ENCODE measurements at places on chromosomes 7 and 10.

- no peak for DNase-seq
Observed at GRCh38 chr10:42962110-42962901, 114.6 kb upstream of the RET start.

DNA sequence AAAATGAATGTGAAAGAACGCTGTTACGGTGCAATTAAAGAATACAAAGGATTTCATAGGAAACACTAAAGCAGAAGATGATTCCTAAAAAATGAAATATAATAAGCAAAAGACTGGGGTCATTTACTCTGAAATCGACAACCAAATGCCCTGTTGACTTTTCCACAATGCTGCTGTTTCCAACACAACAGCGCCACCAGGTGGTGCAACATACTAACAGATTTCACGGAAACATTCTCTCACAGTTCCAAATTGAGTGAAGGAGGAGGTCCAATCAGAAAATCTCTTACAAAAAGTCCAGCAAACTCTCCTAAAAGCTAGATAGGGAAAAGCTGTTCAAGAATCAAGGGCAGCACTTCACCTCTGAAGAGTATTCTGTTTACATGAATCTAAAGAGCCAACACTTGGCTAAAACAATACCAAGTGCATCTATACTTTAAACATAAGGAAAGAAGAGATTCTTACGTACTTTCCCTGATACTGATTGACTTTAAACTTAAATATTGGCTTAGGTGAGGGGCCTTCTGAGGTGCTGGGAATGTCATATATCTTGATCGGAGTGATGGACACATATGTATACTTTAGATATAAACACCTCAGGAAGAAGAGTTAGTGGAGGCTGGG, 55.9 kb downstream of the UPF2 start:
- DNase-seq, result peak; percentile 65

GRCh38 chr7:116967254-116967922, 14.1 kb downstream of the ST7 start:
- no peak for DNase-seq

GRCh38 chr10:65571011-65571570, 1354.7 kb upstream of the LRRTM3 start:
- peak; percentile 33 for DNase-seq

DNA sequence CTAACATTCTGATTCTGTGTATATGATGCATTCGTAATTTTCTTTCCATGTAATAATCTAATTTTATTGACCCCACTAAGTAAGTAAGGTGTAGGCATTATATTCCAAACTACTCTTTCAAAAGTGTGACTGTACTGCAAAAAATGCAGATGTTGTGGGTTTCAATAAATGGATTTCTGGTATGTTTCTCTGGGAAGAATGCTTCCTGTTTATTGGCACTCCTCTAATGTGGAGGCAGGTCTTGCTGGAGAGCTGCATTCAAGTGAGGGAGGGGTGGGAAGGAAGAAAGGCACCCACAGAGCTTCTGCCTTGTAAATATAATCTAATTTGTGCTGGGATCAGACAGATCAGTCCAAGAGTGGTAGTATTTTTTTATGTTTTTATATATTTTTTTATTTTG, 23.9 kb downstream of the ST7 start:
- no peak for DNase-seq

DNA sequence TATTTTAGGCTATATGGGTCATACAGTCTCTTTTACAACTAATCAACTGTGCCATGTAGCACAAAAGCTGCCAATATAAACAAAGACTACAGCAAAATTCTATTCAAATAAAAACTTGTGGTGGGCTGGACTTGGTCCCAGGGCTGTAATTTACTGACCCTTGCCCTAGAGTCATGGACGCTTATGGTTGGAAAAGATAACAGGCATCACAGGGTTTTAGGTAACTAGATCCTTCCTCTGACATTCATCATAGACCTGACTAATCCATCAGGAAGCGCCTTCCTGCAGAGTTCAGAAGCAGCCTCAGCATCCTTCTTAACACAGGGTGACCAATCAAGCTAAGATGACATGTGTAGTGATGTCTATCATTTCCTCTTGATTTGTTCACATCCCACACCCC, 40.2 kb upstream of the GPAM start:
- no peak for DNase-seq

DNA sequence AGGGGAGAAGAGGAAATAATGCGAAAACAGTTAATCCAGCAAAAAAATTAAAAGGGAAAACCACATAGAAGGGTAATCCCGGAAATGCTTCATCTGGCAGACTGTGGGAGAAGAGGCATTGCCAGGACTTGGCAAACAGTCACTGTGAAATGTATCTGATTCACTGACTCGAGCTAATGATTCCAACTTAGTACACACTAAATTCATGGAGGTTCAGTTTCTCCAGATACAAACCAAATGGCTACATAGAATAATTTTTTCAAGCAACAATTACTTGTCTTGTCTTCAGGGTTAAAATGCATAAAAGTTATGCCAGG, 36.4 kb downstream of the GDI2 start:
- DNase-seq, result no peak

DNA sequence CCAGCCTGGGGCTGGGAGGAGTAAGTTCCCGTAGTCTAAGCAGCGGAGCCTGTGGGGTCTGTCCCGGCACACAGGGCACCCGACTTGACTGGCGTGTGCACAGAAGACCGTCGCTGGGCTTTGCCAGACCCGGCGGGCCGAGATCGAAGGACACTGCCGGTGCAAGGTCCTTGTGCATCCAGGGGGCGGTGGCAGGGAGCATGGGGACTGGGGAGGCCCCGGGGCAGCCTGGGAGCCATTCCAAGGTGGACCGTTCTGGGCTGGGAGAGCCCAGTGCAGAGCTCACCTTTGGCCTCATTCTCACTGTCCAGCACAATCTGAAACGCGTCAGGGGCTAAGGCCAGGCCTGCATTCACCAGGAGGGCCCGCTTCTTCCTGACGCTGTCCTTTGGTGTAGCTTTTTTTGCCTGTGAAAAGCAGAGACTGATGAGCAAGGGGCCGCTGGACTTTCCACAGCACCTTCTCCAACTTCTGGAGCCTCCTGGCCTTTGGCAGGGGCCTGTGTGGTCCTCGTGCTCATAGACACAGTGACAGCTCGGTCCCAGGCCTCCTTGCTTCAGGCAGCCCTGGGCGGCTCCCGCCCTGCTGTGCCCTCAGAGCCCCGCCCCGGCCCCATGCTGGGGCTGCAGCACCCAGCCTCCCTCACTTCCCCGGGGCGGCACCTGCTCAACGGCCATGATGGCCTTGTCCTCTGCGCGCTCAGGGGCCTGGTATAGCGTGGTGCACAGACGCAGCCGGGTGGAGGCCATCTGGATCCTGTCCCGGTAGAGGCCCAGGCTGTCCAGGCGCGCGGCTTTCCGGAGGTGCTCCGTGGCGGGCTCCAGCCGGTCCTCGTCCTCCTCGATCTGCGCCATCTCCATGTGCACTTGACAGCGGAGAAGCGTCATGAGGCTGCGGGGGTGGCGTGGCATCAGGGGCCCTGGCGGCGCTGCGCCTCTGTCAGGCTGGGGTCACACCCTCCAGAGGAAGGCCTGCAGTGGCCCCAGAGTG, 20.3 kb downstream of the CFAP46 start:
- peak; percentile 31 for DNase-seq

DNA sequence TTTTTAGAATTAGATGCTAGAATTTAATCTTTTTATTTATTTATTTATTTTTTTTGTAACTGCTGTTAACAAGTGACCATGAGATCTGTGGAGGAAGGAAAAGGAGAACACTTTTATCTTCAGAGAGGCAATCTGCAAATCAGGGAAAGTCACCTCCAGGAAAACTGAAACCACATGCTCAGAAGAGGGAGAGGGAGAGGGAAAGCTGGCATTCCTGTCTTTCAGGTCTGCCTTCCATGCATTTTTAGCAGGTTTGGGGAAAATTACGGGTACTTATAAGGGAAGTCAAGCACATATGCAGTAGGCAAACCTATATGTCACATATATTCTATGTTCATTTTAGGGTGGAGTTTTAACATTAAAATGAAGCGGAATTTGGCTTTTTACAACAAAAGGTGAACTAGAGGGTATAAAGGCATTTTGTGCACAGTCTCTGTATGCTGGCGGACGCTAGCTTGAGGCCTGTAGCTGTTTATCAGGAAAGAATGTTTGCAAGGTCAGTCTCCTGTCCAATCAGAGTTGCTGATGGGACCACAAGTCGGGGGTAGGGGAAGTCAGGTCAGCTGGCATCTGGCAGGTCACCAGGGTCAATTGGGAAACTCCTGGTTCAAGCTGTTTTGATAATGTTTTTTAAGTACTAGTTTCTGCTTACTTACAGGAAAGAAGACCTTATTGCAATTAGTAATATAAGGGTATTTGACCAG, 333.5 kb downstream of the GPR158 start:
- no peak for DNase-seq

DNA sequence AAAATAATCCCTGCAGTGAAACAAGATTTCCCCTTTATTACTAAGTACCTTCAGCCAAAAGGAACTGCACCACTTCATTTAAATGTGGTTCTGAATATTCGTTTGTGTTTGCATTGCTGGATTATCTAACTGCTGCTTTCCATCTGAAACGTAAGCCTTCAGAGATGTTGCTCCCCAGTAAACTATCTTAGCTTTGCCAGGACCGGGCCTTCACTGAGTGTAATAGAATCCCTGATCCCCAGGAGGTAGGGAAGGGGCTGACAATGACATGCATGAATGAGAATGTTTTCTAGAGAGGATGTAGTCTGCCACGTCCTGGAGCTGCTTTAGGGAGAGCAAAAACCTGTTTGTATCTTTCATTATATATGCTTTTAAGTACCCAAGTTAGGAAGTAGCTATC, 19.5 kb upstream of the INSYN2A start:
- DNase-seq, result no peak

- no peak for DNase-seq
Observed at GRCh38 chr10:1745780-1746456, 8.6 kb upstream of the ADARB2 start.
